Stimulated activated CD8-positive, alpha-beta memory T cell treated with anti-CD3 and anti-CD28 coated beads, Interleukin-15, amount 100 ng/mL, for 1 hour (primary cell): ENCODE measurements at places on chromosomes 2 and 18.

DNA sequence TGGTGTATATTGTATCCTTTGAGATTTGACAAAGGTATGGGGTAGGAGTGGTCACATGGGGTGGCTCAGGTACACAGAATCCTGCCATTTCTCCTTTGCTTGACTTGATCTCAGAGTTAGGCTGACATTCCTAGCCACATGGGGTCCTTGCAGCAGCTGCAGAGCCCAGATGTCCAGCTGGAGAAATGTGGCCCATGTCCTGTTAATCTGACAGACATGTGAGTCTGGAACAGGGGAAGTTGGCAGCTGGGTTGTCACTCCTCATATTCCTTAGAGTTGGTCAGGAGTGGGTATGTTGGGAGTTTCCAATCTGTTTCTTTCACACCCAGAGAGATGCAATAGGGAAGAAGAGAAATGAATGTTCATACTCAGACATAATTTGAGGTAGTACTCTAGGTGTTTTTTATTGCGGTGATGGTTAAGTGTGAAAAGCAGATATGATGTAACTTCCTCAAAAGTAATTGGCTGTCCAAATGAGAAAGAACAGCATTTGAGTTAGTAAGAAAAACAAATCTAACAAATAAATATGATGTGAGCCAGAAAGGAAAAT is 402.6 kb upstream of the MEIS1 start:
- no peak for DNase-seq

DNA sequence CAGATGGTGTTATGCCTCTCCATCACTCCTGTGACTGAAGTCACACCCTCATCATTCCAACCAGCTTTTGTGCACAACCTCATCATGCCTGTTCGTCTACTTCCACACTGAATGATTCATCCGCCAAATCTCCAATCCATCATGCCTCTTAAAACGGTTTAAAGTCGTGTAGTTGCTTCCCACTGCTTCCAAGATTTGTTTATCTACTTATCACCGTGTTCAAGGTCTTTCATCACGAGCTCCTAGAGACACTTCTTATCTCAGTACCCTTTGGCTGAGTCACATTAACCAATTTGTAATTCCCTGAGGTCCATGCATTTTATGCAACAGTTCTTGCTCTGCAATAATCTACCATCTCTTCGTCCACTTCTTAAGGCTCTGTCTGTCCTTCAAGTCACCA is 592.3 kb upstream of the ID2 start:
- no peak for DNase-seq

DNA sequence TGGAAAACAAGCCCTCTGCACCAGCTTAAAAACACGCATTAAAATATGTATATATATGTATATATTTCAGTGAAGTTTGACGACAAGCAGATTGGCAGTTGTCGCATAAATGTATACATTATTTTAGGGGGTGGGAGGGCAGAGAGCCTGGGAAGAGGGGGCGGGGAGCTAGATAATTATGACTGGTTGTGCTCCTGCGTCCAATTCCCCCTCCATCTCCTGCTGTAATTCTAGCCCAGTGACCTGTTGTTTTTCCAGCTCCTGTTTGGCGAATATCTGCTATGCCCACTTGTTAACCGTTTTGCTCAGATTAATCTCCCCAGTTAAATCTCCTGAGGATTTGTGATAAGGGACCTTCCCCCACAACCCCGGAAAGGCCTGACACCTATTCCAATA is 656 bp downstream of the UNC80 start:
- no peak for DNase-seq

DNA sequence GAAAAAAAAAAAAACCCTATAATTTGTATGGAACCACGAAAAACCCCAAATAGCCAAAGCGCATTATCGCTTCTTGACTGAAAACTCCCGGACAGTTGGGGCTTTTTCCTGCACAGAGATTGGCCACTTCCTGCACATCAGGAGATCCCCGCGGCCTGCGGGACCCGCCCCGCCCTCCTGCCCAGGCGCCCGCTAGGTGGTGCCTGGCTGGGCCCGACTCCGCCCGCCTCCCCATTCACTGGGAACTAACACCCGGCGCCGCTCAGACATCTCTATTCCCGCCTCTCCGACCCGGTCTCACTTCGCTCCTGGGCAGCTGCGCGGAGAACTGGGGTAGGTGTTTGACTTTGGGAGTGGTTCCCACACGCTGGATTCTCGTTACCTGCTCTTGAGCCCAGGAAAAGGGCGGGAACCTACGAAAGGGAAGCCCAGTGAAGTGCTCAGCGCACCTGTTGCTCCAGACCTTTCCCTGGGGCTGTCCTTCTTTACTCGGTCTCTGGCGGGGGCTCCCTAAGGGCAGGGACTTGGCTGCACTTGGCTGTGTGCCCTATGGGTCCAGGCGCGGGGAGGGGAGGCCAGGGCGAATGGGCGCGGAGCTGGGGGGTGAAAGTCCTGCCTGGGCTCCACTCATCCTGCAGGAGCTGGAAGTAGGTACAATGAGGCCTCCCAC is at the start of gene HMSD:
TSS of gene HMSD (plus strand) at position 234 of the 670 bp plus-strand sequence. CDS start 4,155 bp downstream, outside the sequence.
- no peak for DNase-seq

- DNase-seq: no peak
These were observed 32.9 kb downstream of the APOB start for GRCh38 chr2:21010813-21011439.

DNA sequence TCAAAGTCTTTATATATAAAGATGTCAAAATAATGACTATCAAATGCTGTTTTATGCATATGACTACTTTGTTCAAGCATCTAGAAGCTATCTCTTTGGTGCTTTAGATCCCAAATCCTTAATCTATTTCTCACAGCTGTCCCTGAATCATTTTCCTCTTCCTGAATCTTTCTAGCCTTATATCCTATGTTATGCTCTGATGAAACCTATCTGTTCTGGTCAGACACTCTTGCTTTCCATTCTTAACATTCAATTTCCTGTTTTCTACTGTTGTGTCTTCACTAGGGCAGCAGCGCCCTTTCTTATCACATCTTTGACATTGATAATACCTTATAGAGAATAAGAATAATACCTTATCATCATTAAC is 6.3 kb upstream of the PARD3B start:
- no peak for DNase-seq

- DNase-seq: no peak
These were observed 59.9 kb downstream of the TNP1 start for GRCh38 chr2:216799873-216800431.

- no peak for DNase-seq
These were observed 2.9 kb upstream of the BCL2L11 start for GRCh38 chr2:111117598-111118480.

DNA sequence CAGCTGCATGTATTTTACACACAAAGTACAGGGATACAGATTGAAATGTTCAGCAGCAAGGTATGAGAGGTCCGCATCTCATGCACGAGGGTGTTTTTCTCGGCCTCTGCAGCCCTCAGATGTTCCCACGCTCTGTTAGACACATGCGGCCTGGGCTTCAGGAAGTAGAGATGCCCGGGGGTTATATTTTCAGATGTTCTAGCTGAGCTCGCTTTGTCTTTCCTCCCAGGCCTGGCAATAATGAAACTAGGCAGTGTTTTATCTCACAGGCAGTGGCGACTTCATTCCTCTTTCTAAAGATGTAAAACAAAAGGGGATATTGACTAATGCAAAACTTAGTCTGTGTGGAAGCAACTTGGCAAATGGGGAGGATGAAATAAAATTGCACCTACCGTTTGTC is 190.7 kb downstream of the GBX2 start:
- DNase-seq: no peak

GRCh38 chr2:62398356-62398755 is 107.6 kb downstream of the TMEM17 start:
- DNase-seq: no peak

- no peak for DNase-seq
These were observed 75.5 kb upstream of the CCDC68 start for GRCh38 chr18:55034742-55035141.

- DNase-seq: no peak
These were observed 98.9 kb upstream of the CYP1B1 start for GRCh38 chr2:38174646-38175423.

DNA sequence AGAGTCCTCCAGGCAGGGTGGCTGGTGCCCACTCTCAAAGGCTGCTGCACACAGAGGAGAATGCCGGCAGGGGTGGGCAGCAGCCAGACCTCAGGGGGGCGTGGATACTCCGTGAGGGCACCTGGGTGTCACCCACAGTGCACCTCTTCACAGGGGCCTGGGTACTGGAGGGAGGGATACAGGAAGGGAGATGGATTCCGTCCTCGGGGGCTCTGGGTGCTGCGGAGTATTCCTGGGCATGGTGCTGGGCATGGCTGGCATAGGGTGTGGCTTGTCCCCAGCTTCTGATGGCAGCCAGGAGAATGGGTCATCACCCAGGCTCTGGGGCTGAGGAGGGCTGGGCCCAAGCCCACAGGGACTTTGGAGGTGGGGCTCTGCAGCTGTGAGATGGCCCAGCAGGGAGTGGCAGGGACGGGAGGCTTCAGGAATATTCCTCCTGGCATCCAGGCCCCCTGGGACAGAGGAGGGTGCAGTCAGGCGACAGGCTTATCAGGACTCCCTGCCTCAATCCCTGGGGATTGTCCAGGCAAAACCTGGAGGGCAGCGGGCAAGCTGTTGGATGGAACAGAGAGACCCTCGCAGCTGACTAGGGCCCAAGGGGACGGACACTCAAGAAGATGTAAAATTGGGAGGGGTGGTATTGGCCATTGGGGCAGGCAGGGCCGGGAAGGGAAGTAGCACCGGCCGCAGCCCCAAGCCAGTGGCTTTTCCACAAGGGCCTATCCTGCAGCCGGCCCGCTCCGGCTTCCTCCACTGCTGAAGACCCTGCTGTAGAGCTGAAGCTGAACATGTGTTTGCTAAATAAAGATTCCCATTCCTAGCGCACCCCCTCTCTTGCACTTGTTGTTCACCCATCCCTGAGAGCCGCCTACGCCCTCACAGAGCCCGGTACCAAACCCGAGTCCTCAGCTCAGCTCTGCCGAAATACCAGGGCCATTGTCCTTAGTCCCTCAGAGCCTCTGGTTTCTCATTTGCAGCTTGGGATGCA is 5.7 kb upstream of the KLHL30 start:
- no peak for DNase-seq

- DNase-seq: no peak
These were observed 116.4 kb downstream of the TAF4B start for GRCh38 chr18:26342646-26343045.

GRCh38 chr2:109457794-109458193 is 156.0 kb downstream of the SEPTIN10 start:
- DNase-seq: no peak

- DNase-seq: no peak
These were observed 13.4 kb upstream of the UGT1A1 start for GRCh38 chr2:233746475-233747282.

- DNase-seq: no peak
These were observed 114.4 kb upstream of the GLS start for GRCh38 chr2:190766174-190766572.

DNA sequence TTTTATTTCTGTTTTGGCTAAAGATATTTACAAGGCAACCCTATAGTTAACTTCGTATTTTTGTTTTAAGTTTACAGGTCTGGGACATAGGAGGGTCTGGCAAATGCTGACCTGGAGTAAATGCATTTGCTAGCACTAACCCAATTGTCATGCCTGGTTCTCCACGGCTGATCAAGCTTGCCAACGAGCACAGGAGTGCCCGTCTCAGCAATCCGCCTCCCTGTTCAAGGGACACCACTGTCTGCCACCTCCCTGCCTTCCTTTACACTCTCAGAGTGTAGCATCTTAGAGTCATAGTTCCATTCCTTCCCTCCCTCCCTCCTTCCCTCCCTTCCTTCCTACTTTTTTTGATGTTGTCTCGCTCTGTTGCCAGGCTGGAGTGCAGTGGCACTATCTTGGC is 104.6 kb downstream of the PLEKHM3 start:
- DNase-seq: no peak

GRCh38 chr2:65278531-65278981 is 50.9 kb downstream of the ACTR2 start:
- DNase-seq: no peak

GRCh38 chr2:102285368-102285767 is 26.0 kb upstream of the IL1RL1 start:
- DNase-seq: no peak

GRCh38 chr18:70280007-70280925 is 8.6 kb upstream of the SOCS6 start:
- DNase-seq: no peak

GRCh38 chr2:223734346-223734745 is 103.0 kb downstream of the AP1S3 start:
- no peak for DNase-seq

- no peak for DNase-seq
These were observed 82.0 kb downstream of the GALNT13 start for GRCh38 chr2:153953761-153954160.

DNA sequence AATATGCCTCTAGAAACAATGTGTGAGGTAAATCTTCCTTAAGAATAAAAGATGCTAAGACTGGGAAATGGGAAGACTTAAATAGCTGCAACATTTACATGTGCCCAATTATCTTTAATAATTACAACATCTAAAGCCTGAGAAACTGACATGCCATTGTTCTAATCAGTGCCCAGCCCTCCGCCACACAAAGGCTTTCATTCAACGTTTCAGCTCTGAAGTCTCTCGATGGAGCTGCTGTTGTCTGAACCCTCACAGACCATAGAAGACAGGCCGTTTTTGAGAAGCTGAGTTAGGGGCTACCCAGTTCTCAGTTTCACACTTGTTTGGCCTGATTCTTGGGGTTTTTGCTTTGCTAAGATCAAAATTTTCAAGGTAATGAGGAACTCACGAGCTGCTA is 315.4 kb upstream of the CHST9 start:
- DNase-seq: no peak

DNA sequence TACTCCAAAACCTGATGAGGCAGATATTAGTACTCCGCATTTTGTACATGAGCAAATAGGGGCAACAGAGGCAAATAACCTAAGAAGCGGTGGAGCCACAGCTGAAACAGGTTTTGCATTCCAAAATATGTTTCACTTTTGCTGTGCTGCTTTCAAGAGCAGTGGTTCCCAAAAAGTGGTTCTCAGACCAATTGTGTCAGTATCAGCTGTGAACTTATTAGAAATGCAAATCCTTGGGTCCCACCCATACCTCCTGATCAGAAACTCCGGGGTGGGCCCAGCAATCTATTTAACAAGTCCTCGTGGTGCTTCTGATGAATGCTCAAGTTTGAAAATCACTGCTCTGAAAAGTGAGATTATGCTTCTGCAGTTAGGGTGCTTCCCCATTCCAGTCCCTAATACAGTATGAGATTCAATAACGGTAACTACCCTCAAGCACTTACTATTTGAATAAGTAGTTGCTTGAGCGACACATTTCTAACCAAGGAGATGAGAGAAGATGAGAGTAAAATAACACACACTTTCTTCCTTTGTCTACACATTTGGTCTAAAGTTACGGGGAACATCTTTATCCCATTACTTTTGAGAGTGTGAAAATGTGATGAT is 17.8 kb upstream of the TCF4 start:
- no peak for DNase-seq

DNA sequence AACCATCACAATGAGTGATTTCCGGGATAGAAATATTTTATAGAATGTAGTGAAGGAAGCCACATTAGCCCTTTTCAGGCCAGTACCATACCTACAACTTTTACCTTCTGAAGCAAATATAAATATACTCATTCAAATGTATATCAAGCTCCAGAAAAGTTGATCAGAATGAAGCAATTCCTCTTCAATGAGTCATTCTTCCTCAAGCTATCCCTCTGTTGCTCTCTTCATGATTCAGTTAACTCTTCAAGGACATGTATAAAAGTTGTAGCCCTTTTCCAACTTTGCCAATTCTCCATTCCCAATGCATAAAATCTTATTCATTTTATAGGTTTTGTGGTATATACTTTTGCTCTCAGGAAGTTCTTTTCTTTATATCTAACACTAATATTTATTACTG is 242.1 kb upstream of the RGPD4 start:
- no peak for DNase-seq
